ENCODE measurements at places on chromosomes 7 and 10. TPM values are rescaled to one million over a fixed set of nuclear protein-coding genes. Genes with fewer than 3 reads are reported as not detected.

PRLHR gene
- not detected for total RNA-seq

LSM5 gene
- total RNA-seq: 6.4 TPM

UNCX gene
- total RNA-seq: not detected

ZNF804B gene
- not detected for total RNA-seq

CPVL gene
- total RNA-seq: 0.20 TPM

SLC39A12 gene
- total RNA-seq: not detected

CYP3A4 gene
- total RNA-seq: not detected

TRPV5 gene
- not detected for total RNA-seq

C10orf143 gene
- 0.13 TPM for total RNA-seq

OR6V1 gene
- total RNA-seq: not detected

BTBD16 gene
- total RNA-seq: not detected

PLA2G12B gene
- total RNA-seq: not detected

TYW1B gene
- total RNA-seq: 1.5 TPM

CALML3 gene
- not detected for total RNA-seq

CYP2C19 gene
- not detected for total RNA-seq

TAF6 gene
- total RNA-seq: 63.1 TPM

GPR37 gene
- total RNA-seq: 1.5 TPM

LAMB4 gene
- 0.30 TPM for total RNA-seq

NEBL gene
- total RNA-seq: not detected

NKX2-3 gene
- total RNA-seq: not detected

CLEC5A gene
- not detected for total RNA-seq

ZNF33B gene
- total RNA-seq: 4.1 TPM

TMEM225B gene
- 0.52 TPM for total RNA-seq

TLX1 gene
- total RNA-seq: not detected

AKR1C8 gene
- not detected for total RNA-seq

OR2A12 gene
- total RNA-seq: not detected

ZP3 gene
- total RNA-seq: 3.0 TPM

CCDC172 gene
- total RNA-seq: not detected

ACTR3C gene
- total RNA-seq: 0.13 TPM

HOGA1 gene
- total RNA-seq: 1.4 TPM

POU6F2 gene
- total RNA-seq: not detected

ANKRD30A gene
- not detected for total RNA-seq

HOXA10 gene
- total RNA-seq: not detected

SHH gene
- not detected for total RNA-seq

LRRD1 gene
- total RNA-seq: 0.07 TPM

DNA2 gene
- 2.8 TPM for total RNA-seq

MCM7 gene
- total RNA-seq: 31.6 TPM

MET gene
- 55.3 TPM for total RNA-seq

NUTM2E gene
- total RNA-seq: not detected

Data from smooth muscle cell of the pulmonary artery (primary cell).